ENCODE measurements at places on chromosomes 5 and 9. TPM values are rescaled to one million over a fixed set of nuclear protein-coding genes. Genes with fewer than 3 reads are reported as not detected.

- no peak for DNase-seq
Observed at GRCh38 chr5:957748-958485, 50.7 kb upstream of the NKD2 start.

ENTPD2 gene
- 9.3 TPM for total RNA-seq

SPATA31A3 gene
- not detected for total RNA-seq

FCN2 gene
- 3.6 TPM for total RNA-seq

Measured in kidney (tissue), 22 donors.